ENCODE measurements at places on chromosomes 1 and 21.

- no peak for DNase-seq
Observed at GRCh38 chr1:181033128-181033798, 520 bp upstream of the MR1 start.

DNA sequence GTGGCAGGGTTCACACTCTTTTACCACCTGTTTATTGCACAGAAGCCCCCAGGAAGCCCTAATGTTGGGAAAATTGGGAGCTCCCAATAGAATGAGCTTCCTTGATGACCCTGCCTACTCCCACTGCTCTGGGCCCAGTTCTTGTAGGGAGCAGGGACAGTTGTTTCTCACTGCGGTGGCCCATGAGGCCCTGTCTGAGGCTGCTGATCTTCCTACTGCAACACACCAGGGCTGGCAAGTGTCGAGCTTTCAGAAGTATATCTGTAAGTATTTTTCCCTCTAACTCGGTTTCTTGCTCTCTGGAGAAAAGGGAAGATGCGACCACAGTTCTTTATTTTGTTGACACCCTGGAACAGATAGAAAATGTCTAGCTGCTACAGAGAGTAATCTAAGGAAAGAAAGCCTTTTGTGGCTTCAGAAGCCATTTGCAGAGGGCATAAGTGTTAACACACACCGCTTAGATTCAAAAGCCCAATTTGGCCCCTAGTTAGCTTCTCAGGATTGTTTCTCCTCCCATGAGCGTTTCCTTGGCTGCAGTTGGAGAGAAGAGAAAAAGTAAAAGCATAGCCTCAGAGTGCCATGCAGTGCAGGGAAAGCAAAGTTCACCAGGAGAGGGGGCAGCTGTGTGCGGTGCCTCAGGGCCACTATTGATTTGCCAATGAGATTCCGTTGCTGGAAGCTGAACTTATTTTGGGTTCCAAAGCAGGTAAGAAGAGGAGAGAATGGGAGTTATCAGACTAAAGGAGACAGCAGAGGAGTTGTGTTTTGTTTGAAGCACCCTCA is 102.6 kb downstream of the SELENOF start:
- DNase-seq = no peak

DNA sequence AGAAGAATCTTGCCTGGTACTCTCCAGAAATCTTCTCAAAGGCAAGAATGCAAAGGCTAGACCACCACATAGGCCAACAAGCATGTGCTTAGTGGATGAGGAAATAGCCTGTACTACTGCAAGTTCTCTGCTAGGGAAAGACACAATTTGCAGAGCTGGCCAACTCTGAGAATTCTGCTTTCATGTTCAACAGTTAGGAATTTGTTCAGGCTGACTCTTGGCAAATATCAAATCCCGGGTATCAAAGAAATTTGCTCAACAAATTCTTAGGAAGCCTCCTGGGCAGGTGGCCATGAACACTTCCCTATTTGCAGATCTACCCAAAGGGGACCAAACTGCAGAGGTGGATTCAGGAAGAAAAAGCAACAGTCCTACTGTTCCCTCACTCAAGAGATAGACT is 15.0 kb upstream of the H3-3A start:
- no peak for DNase-seq

DNA sequence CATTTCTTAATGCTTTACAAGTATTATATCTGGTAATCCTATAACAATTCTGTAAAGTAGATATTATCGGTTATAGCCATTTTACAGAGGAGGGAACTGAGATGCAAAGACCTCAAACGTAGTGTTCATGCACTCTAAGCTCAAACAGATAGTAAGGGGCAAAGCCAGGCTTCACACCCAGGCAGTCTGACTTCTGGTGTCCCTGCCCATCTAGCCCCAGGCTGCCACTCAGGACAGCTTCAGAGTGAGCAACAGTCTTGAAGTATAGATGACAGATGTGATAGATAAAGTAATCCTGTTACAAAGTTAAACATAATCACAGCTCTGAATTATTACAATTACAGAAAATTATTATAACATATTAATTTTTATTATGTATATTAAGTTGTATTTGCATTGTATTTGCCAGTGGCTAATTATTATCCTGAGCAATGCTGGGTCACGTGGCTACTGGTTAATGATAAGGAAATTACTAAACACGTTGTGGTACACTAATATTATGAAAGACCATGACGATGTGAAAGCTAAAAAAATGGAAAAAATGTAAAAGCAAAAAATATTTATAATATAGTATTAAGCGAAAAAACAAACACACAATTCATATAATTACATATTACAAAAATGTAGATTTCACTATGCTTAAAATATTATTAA is 6.1 kb upstream of the TRAF3IP3 start:
- no peak for DNase-seq

GRCh38 chr1:223514644-223515043 is 121.4 kb downstream of the CCDC185 start:
- no peak for DNase-seq

GRCh38 chr1:178271471-178271870 is 177.6 kb downstream of the RASAL2 start:
- DNase-seq = no peak

DNA sequence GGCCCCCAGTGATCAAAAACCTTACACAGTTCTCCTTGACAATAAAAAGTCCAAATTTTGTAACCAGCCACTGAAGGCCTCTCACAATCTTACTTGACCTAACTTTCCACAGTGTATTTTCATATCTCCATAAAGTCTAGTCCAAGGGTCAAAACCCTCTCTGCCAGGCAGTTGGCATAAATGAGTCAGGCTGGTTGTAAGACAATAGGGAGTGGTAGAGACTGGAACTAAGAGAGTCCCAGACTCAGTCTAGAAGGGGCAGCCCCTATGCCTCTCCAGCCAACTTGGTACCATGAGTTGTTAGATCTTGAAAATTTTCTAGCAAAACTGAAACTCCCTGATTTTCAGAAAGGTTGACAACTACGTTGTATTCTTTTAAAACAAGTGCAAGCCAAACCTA is 21.0 kb downstream of the KIF21B start:
- DNase-seq = no peak

DNA sequence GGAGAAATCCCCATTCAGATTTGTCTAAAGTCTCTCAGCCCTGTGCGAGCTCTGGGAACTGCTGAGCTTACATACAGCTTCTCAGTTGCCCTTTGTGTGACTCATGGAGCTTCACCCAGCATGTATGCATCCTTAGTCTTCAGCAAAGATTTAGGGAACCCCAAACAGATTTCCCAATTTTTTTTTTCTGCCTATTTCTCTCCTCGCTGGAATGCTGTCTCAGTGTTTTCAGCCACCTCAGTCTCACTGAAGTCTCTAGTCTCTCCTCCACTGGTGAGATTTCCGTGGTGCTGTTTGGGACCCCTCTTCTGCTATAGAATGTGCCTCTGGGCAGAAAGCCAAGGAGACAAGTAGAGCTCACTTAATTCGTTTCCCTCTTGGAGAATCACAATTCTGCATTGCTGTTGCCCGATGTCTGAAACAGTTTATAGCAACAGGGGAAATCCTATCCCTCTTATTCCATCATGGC is 28.1 kb upstream of the TXLNA start:
- DNase-seq = no peak

- DNase-seq = no peak
Observed at GRCh38 chr1:9730096-9730901, 78.8 kb downstream of the PIK3CD start.

DNA sequence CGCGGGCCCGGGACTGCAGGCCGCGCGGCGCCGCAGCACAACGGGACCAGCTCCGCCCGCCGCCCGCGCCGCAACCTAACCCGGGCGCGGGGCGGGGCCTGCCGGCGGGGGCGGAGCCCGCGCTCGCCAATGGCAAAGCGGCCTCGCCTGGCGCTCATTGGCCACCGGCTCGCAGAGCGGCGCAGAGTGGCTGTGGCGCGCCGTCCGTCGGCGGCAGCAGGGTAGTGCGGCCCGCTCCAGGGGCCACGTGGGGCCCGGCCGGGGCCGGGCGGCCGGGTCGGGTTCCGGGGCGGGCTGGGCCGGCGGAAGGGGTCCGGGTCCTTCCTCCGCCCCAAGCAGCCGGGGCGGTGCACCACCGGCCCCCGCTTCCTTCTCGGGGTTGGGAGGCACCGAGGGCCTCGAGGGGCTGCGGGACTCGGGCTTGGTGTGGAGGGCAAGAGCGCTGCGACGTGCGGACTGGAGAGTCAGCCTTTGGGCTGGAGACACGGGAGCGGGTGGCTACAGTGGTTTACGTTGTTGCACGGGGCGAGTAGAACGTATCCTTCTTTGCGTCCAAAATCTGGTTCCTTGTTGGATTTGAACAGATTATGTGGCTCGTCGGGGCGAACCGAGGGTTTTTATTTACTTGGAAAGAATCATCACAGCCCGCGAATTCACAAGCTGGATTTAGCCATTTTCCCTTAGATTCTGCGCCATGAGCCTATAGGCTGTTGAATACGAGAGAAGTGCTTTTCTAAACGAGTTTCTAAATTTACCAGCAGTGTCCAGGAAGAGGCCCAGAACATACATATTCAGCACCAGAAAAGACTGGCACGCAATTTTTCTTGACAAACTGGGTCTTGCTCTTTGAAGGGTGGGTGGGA is at the start of gene SRM:
TSS of gene SRM (minus strand) at position 51 of the 863 bp plus-strand sequence. CDS start 75 bp downstream, outside the sequence.
- peak; percentile 89 for DNase-seq

DNA sequence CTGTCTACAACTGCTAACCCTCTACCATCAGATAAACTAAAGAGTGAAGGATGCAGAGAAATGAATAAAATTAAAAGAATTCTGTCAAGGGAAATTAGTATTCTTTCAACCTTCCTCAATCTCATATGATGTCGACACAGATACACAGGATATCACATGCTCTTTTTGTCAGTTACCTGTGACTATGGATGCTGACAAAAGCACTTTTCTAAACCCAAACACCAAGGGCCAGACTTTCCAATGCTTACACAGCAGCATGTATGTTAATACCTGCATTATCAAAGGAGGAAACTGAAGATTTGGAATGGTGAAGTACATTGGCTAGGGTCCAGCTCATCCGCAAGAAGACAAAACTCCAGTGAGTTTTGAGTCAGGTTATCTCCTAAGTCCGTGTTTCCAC is 294.0 kb downstream of the SMYD3 start:
- no peak for DNase-seq

GRCh38 chr1:11100149-11100493 is 452 bp upstream of the EXOSC10 start:
- no peak for DNase-seq

DNA sequence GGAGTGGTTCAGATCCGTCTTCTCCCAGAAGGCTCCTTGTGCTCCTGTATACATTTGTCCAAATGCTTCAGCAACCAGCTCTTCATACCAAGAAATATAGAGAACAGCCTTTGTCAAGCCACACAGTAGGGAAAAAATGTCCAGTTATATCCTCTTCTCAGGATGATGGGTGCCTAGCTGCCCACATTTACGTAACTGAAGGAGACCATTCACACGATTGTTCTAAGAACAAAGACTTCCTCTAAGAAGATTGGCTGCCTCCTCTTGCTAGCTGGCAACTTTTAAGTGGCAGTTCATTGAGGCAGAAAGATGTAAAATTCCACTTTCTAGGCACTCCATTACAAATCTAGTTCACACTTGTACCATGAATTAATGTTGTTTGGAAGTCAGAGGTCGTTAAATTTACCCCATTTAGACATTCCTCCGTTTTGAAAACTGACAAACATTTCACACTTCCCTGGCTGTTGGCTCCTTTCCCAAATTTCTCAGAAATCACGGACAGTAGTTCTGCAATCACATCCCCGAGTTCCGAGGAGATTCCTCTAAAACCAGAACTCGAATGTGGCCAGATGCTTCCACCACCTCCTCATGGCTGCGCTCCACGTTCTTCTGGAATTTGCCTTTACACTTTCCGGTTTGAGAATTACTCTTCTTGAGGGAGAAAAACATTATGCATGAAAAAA is 45.6 kb upstream of the CSF1 start:
- DNase-seq = no peak

DNA sequence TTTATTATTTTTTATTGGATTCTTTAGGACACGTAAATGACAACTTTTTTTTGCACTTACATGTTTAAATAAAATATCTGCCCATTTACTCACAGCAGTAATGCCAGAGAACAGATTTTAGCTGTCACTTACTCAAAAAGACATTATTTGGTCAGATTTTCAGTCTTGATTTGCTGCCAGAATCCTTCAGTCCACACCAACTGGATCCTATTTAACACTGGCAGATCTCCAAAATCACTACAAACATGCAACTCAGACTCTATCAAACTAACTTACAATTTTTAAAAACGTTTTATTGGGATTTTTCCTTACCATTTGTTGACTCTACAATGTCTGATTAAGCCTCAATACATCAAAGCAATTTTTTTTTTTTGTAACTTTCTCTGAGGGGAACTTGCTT is 11.1 kb downstream of the ATP6V1G3 start:
- DNase-seq = no peak

- no peak for DNase-seq
Observed at GRCh38 chr1:37930246-37931101, 16.4 kb downstream of the INPP5B start.

DNA sequence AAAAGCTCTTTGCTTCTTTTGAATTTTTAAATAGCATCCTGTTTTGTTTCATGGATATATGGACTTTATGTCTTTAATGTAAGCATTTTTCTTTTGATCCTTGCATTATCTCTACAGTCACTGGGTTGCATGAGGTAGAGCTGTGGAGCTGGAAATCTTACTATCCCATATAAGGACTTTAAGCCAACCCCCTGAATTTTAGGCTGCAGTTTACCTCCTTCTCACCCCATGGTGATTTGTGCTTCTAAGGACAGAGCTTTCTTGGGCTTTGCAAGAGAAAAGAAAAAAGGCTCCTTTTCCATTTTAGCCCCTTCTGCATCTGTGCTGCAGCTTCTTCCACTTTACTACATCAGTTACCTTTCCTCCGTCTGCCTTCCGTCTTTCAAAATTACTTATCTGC is 373.8 kb downstream of the HHAT start:
- DNase-seq = no peak

GRCh38 chr1:244945109-244945671 is 80.8 kb upstream of the HNRNPU start:
- DNase-seq = no peak

DNA sequence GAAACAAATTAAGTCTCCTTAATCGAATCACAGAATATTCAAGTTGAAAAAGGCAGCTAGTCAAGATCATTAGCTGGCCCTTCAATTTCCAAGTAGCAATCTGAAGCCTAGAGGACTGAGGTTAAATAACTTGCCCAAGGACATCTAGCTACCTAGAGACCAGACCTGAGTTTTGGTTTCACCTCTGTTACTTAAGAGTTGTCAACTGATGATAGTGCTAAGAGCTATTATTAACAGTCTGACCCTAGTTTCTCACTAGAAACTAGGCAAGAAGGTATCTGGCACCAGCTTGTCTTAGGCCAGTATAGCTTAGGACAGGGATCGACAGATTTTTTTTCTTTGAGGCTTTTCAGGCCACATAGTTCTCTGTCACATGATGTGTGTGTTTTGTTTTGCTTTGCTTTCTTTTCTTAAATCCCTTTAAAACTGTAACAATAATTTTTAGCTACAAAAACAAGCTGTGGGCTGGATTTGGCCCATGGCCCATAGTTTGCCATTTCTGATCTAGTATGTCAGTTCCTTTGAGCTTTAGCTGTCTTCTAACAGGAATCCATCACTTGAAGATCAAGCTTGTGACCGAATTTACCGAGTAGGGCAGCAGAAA is 23.2 kb downstream of the TRIM45 start:
- DNase-seq = no peak

- no peak for DNase-seq
Observed at GRCh38 chr1:178052650-178053461, 41.0 kb upstream of the RASAL2 start.

GRCh38 chr21:45476582-45476981 is 65.7 kb downstream of the SLC19A1 start:
- no peak for DNase-seq

Measured in activated T-helper 1 cell treated with anti-CD3 and anti-CD28 coated beads, Interleukin-2, amount 50 U/mL, for 16 hours (primary cell).